ENCODE measurements at places on chromosomes 7 and 10.

DNA sequence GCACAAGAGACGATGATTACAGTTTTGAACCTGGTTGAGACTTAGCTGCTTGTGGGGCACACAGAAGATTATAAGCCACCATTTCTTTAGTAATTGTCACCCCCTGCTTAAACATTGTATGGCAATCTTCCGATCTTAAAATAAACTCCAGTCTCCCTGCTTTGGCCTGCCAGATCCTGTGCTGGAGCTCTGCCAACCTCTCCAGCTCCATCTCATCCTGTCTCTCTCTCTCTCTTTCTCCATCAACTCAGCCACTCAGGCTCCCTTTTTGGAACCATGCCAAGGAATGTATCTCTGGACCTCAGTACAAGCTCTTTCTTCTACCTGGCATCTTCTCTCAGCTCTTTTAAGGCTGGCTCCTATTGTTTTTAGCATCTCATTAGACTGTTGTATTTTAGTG is 1053.2 kb downstream of the REEP3 start:
- no peak for DNase-seq

GRCh38 chr10:3046981-3047547 is 20.3 kb upstream of the PFKP start:
- DNase-seq = no peak

GRCh38 chr10:118148247-118148646 is 101.5 kb upstream of the RAB11FIP2 start:
- DNase-seq = no peak

DNA sequence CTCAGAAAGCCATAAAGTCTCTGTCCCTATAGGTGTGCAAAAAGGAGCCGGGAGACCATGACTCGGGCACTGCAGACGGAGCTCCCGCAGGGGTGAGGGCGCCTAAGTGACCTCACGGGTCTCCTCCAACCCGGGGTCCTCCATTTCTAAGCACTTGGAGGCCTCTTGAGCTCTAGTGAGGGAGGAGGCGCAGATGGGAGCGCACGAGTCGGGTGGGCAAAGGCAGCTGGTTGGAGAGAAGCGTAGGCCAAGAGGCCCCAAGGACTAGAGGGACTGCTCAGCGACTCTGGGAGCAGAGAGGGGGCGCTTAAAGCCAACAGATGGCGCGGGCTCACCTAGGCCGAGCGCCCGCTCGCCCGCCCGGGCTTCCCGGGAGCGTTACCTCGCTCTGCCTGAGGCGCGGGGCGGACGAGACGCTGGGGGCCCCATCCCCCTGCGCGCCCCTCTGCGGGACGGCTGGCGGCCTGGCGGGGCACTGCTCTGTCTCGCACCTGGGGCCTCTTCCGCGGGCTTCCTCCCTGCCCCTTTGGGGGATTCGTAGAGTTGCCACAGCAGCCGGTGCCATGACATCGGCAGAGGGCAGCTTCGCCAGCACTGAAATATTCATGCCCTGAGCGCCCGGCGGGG is 523 bp upstream of the CDH23 start:
- no peak for DNase-seq

GRCh38 chr7:133434246-133434865 is 181.5 kb downstream of the EXOC4 start:
- no peak for DNase-seq

- DNase-seq = no peak
Observed at GRCh38 chr10:6119423-6119822, 30.6 kb downstream of the RBM17 start.

DNA sequence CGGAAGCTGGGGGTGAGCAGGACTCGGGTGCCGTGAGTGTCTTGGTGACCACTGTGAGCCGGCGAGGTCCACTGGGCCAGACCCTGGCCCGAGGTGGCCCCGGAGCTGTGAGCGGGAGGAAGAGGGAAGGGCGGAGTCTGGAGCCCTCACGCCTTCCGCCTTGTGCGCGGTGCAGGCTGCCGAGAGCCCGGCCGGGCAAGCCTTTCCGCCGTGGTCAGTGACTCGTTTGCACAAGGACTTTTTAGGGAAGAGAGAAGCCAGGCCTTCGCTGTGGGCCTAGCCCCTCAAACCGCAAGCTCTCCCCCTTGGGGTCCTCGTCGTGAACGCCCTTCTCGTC is 40.9 kb upstream of the ZNF32 start:
- DNase-seq = no peak

DNA sequence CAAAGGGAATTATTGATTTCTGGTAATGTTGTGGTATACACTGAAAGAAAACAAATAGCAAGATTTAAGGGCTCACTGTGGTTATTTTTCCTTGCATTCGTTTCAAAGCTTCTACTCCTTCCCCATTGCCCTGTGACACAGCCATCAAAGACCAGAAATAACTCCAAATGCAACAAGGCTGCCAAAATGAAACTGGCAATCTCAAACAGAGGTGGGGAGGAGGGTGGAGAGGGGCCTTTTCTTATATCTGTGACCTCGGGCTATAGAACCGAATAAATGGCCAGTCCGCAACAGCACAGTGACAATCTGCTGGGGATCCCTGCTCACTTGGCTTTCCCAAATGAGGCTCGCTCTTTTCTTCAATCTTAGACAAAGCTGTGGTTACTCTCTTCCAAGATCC is 17.4 kb upstream of the SPOCK2 start:
- no peak for DNase-seq

- DNase-seq = no peak
Observed at GRCh38 chr10:127890832-127891334, 1.9 kb downstream of the CLRN3 start.

DNA sequence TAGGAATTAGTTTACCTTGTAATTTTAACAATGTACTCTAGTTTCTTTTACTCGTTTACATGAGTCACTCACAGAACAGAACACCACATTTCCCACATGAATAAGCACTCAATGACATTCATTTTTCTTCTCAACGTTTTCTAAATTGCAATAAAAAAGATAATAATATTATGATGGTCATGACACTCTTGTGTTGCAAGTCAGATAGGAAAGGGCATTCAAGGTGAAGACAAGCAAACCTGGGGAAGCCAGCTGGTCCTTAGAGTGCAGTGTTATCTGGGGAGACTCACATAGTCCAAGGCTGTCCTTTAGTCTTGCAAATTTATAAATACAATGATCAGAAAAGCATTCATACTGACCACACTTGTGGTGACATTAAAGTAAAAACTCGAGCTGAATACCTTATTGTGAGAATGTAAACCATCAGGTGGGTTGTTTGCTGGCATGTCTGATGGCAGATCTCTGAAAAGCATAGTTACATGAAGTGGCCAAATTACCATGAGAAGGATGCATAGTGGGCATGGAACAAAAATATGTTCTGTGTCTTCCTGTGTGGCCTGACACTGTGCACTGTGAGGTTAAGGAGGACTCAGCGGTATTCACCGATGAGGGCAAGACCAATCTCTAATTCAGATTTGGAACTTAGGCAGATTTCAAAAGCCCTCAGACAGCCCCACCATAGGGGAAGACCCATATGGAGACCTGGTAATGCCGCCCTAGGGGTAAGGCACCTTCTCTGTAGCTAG is 158.9 kb upstream of the ASAH2 start:
- no peak for DNase-seq

DNA sequence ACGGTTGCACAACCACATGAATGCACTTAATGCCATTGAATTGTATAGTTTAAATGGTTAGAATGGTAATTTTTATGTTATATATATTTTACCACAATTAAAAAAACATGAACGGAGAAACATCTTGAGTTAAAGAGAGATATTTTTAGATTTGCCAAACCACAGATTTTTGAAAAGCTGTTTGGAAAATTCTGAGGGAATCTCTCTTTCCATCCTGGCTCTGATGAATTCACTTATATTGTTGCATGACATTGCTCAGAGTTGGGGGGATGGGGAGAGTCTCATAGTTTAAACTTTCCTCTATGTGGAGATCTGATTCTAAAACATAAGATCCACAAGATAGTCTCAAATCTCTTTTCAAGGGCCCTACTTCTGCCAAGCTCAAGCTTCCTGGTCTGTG is 275.0 kb upstream of the NPVF start:
- DNase-seq = no peak

DNA sequence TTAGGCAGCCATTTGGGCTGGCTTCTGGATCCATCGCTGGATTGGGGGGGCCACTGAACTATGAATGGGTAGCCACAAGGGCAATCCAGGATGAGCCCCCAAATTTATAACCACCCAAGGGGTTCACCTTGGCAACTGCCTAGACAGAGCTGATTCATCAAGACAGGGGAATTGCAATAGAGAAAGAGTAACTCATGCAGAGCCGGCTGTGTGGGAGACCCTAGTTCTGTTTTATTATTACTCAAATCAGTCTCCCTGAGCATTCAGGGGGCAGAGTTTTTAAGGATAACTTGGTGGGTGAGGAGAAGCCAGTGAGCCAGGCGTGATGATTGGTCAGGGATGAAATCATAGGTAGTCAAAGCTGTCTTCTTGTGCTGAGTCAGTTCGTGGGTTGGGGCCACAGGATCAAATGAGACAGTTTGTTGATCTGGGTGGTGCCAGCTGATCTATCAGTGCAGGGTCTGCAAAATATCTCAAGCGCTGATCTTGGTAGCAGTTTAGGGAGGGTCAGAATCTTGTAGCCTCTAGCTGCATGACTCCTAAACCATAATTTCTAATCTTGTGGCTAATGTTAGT is 57.9 kb downstream of the DNAJB9 start:
- no peak for DNase-seq

- DNase-seq = no peak
Observed at GRCh38 chr7:136144182-136144581, 167.0 kb upstream of the MTPN start.

- DNase-seq = no peak
Observed at GRCh38 chr10:111739125-111739873, 444.3 kb downstream of the GPAM start.

DNA sequence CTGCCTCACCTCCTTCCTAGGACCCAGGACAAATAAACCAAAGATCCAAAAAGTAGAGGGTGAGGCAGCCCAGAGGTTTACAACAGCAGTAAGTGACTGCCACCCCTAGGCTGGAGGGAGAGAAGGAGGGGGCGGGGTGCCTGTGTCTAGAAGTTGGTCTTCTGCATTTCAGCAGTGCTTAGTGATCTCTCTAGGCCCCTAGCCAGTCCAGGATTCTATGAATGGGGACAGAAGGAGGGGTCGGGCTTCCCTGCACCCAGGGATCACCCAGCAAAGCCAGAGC is 62.8 kb upstream of the KDM7A start:
- no peak for DNase-seq

DNA sequence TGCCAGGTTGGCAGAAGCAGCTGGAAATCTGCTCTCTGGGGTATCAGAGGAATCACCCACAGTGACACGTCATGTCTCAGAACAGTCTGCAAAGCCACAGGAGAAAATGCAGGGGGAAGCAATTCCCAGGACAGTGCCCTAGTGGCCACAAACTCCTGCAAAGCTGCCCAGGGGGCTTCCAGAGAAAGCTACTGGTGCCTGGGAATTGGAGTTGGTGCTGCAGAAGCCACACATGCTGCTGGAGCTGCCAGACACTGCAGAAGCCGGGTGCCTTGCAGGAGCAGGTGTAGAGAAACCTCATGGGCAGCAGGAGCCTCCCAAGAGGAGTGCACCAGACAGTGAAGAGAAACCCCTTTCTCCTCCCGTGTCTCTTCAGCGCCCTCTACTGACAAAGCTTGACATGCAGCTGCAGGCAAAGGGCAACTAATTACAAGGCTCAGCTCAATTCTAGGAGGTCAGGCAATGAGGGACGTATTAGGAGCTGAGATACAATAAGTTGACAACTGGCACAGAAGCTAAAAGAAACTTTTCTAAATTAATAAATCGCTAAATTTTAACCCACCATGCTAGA is 30.2 kb upstream of the NUB1 start:
- DNase-seq = no peak

DNA sequence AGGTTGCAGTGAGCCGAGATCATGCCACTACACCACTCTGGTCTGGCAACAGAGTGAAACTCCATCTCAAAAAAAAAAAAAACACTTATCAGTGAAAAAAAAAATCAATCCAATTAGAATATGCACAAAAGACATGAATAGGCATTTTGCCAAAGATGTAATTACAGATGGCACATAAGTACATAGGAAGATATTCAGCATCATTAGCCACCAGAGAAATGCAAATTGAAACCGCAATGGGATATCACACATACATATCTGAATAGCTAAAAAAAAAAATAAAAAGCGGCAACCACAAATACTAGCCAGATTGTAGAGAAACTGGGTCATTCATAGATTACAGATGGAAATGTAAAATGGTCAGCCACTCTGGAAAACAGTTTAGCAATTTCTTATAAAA is 1310.8 kb downstream of the XPNPEP1 start:
- no peak for DNase-seq

- no peak for DNase-seq
Observed at GRCh38 chr7:33841031-33841430, 64.3 kb upstream of the BMPER start.

DNA sequence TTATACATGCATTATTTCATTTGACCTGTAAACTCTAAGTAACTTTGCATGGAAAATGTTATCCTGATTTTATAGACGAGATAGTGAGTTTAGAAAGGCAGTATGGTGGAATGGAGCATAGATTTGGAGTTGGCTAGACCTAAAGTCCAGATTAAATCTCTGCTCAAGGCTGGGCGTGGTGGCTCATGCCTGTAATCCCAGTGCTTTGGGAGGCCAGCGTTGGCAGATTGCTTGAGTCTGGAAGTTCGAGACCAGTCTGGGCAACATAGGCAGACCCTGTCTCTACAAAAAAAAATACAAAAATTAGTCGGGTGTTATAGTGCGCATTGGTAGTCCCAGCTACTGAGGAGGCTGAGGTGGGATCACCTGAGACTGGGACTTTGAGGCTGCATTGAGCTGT is 9.4 kb downstream of the PTEN start:
- no peak for DNase-seq

- no peak for DNase-seq
Observed at GRCh38 chr10:110751850-110752249, 107.7 kb downstream of the RBM20 start.

GRCh38 chr10:80709866-80710265 is 172.2 kb downstream of the SH2D4B start:
- no peak for DNase-seq

GRCh38 chr10:127937915-127938463 is 31.1 kb downstream of the PTPRE start:
- DNase-seq = no peak

DNA sequence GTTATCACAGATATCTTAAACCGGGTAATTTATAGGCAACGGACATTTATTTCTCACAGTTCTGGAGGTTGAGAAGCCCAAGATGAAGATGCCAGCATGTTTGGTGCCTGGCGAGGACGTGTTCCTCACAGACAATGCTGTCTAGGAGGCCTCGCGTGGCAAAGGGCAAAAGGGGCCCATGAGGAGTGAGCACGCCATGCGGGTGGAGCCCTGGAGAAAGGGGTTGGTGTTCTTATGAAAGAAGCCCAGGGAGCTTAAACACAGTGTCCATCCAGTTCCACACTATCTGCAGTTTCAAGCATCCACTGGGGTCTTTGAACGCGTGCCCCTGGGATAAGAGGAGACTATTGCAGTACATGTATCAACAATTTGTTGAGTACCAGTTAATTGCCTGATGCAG is 51.4 kb downstream of the CXCL12 start:
- no peak for DNase-seq

- DNase-seq = no peak
Observed at GRCh38 chr7:27459021-27459730, 203.5 kb downstream of the HIBADH start.

DNA sequence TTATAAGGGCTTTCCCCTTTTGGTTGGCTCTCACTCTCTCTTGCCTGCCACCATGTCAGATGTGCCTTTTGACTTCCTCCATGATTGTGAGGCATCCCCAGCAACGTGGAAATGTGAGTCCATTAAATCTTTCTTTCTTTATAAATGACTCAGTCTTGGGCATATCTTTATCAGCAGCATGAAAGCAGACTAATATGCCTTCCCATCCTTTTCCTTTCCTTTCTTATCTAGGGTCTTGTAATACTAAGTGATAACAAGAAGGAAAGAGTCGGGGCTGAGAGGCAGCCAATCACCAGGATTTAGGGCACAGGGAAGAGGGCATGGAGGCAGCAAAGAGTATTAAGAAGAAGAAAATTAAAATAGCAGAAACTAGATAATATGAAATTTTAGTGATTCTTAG is 62.0 kb upstream of the JCAD start:
- no peak for DNase-seq
